ENCODE measurements at places on chromosomes 13 and 19.

GRCh38 chr13:50970956-50971355 lies 61.4 kb downstream of the RNASEH2B start:
- DNase-seq = no peak

GRCh38 chr13:50214514-50214913 lies 199.3 kb downstream of the KCNRG start:
- DNase-seq = no peak

- DNase-seq = no peak
These were observed 499.5 kb upstream of the GPC6 start for GRCh38 chr13:92727118-92727517.

DNA sequence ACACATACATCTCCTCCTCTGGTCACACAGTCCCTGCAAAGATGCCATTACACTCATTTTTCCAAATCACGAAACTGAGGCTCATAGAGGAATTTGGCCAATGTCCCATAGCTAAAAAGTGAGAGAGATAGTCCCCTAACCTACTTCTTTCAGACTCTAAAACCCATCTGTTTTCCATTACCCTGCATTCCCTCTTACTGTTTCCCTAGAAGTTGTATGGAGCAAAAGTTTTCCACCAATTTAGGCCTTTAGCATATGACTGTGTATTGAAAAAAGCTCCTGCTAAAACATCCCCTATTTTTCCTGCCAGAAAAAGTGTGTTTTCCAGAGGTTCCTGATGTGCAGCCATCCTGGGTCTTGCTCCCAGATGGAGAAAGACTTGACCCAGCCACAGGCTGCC lies 16.3 kb downstream of the SERP2 start:
- no peak for DNase-seq

- DNase-seq = no peak
These were observed 354.1 kb downstream of the KLF5 start for GRCh38 chr13:73412933-73413332.
